ENCODE measurements at places on chromosomes 1 and 21.

GRCh38 chr1:102019530-102019929, 22.8 kb upstream of the OLFM3 start:
- no peak for DNase-seq

- DNase-seq: no peak
These were observed 4.3 kb upstream of the FHAD1 start for GRCh38 chr1:15242766-15243165.

GRCh38 chr1:214997685-214998084, 84.9 kb upstream of the KCNK2 start:
- DNase-seq: no peak

DNA sequence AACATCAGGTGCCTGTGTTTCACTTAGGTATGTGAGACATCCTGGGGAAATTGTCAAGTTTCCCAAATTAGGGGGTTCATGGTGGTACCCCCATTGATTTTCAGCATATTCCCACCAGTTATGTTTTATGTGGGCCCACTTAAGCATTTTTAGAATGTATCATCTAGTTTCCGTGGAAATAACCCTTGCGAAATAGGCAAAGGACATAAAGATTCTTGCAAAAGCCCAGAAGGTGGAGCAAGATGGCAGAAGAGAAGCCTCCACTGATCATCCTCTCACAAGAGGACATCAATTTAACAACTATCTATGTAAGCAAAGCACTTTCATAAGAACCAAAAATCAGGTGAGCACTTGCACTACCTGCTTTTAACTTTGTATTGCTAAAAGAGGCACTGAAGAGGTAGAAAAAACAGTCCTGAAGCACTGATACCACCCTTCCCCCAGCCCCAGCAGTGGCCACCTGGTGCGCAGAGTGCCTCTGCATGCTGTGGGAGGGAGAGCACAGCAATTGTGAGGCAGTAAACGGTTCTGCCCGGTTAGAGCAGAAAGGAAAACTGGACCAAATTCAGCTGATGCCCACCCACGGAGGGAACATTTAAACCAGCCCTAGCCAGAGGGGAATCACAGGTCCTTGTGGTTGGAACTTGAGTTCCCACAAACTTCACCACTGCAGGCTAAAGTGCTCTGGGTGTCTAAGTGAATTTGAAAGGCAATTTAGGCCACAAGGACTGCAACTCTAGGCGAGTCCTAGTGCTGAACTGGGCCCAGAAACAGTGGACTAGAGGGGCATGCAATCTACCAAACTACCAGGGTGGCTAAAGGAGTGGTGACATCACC, 23.2 kb downstream of the MCOLN2 start:
- no peak for DNase-seq

- DNase-seq: no peak
These were observed 44.8 kb upstream of the KIAA0040 start for GRCh38 chr1:175237389-175237788.

DNA sequence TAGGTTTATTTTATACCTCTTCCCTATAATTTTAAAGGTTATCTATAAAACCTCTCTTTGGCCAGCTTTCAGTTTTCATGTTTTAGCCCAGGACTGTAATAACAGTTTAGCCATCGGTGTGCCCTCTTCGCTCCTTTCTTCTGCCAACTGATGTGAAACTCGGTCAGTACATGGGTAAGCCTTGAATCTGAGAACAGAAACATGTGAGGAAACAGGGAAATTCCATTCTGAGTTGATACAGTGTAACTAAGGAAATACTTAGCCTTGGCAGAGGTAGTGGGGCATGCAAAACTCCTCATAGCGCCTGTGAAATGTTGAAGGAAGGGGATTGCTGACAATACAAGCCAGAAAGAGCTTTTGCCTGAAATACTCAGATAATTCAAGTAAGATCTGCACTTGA, 465.2 kb downstream of the NCAM2 start:
- no peak for DNase-seq

DNA sequence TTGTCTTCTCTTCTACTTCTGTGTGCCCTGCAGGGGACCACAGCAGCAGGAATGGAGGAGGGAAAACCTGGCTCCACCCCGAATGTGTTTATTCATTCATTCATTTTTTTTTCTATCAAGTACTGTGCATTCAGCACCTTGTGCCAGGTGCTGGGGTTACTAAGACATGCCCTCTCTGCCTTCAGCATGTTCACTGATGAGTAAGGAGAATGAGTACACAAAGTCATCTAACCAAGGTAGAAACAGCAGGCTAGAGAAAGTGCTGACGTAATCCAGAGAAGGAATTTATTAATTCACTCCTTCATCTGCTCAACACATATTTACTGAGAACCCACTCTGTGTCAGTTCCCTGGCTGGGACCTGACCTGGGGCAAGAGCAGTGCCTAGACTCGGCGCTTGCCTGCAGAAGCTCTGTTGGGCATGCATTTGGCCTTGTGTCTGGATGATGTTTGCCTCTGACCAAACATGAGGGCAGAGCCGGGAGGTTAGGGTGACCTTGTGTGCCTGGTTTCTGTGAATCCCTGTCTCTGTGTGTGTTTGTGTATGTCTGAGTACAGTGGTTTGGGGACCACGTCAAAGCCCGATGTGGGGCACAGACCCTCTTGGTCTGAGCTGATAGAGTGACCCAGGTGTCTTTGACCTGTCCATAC, 3.3 kb upstream of the MYOG start:
- DNase-seq: no peak

GRCh38 chr1:143661418-143662101, 310.2 kb downstream of the FAM72C start:
- no peak for DNase-seq

GRCh38 chr1:193251950-193252349, 65.5 kb upstream of the B3GALT2 start:
- DNase-seq: no peak

DNA sequence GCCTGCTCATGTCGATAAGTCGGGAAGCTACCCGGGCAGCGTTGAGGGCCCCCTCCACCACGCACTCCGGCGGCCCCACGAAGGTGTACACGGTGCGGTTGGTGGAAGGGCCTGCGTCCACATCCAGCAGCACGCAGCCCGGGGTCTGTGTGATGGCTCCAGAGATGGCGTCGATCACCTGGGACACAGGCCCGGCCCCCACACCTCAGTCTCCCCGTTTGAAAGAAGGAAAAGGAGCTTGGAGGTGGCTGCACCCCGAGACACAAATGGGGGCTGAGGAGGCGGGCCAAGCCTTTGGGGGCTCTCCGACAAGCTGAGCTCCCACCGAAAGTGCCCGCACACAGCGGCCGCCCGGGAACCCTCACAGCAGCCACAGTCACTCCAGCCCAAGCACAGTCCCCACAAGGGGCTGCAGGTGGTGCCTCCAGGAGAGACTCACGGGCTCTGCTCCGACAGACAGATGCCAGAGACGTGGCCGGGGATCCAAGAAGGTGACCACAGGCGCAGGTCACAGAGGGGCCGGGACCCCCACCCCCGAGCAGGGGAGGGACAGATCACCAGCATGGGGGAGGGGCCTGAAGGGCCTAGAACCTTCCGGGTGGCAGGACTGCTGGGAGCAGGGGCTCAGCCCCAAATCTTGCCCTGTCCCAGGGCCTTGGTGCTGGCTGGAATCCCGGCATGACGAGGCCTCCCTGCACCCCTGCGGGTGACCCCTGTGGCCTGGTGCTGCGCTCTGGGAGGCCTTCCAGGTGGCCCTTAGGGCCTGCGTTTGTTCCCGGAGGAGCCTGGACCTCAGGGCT, 1.0 kb downstream of the FTCD start:
- DNase-seq: no peak

DNA sequence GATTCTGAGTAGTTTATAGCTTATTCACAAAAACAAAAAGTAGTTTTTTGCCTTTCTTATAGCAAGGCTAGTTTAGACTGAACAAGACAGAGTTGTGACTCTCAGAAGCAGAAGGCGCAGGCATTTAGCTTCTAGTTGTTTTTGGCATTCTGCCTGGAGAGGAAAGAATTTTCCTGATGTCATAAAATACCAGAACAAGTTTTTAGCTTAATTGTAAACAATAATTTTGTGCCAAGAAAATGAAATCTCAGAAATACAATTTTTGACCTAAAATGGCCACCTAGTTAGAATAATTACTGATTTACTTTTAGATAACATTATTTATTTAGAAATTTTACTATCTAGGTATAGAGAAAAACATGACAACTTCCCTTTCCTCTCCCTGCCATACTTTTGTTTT, 1.0 kb downstream of the DNAJB4 start:
- DNase-seq: peak; percentile 36

- DNase-seq: no peak
These were observed 9.2 kb upstream of the TTC22 start for GRCh38 chr1:54810153-54810942.

GRCh38 chr1:228420968-228421826, 4.5 kb upstream of the TRIM17 start:
- no peak for DNase-seq

DNA sequence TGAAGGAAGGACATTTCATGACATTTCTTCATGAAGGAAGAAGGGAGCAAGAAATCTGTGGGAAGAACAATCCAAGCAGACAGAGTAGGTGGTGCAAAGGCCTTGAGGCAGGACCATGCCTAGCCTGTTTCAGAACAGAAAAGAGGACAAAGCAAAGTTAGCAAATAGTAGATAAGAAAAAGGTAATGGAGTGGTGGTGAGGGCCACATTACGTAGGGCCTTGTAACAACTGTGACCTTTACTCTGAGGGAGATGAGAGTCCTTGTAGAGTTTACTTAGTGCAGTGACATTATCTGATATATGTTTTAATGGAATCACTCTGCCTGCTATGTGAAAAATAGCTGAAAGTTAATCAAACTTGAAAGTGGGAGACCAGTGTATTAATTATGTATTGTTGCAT, 6.4 kb upstream of the TSNAX start:
- no peak for DNase-seq

DNA sequence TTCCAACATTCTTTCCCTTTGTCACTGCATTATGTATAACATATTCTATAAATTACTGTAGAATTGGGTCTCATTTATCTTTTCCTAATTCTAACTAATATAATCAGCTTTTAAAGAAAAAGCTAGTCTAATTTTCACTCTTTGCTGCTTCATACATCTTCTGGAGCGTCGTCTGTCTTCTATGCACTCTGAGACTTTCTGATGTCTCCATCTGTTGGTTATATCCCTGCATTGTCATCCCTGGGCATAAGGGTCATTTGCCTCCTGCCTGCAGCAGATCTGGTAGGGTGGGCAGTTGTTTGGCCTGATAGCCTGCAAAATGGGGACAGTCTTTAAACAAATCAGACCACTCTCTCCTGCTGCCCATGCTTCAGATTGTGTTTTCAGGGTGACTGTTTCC, 40.8 kb upstream of the DYNLT5 start:
- DNase-seq: no peak

DNA sequence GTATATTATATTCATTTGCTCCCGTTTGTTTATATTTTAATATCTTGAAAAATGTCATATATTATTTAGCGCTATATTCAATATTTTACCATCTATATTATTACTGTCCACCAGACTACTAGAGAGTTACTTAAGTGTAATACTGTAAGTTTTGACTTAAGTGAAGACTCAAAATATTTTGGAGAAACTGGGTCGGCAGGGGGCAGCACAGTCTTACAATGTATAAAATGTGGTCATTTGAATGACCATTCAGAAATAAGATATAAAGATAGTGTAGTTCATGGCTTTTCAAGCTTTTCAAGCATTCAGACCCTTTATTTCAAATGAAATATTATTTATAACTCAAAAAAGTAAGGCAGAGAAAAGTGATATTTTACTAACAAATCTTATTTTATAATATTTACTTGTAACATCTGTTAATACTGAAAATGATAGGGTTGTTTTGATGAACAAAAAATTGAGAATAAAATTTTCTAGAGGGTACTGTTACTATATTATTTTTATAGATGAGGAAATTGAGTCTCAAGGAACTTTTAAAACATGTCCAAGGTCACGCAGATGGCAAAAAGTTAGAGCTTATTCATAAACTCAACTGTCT, 89.0 kb upstream of the SERTAD4 start:
- no peak for DNase-seq

DNA sequence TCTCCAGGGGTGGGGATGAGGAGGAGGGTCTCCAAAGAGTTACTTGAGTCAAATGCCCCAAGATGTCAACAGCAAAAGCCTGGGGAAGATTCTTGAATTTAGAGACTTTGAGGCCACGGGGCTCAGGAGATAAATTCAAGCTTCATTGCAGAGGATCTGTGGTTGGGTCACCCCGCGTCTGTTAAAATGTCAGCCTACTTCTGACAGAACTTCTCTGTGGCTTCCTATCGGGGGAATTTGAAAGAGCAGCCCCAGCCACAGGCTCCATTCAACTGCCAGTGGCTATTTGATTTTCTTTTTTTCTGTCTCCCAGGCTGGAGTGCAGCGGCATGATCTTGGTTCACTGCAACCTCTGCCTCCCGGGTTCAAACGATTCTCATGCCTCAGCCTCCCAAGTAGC, 62.5 kb upstream of the EFHD2 start:
- DNase-seq: no peak

GRCh38 chr1:152188673-152189591, 29.9 kb upstream of the RPTN start:
- peak; percentile 13 for DNase-seq

DNA sequence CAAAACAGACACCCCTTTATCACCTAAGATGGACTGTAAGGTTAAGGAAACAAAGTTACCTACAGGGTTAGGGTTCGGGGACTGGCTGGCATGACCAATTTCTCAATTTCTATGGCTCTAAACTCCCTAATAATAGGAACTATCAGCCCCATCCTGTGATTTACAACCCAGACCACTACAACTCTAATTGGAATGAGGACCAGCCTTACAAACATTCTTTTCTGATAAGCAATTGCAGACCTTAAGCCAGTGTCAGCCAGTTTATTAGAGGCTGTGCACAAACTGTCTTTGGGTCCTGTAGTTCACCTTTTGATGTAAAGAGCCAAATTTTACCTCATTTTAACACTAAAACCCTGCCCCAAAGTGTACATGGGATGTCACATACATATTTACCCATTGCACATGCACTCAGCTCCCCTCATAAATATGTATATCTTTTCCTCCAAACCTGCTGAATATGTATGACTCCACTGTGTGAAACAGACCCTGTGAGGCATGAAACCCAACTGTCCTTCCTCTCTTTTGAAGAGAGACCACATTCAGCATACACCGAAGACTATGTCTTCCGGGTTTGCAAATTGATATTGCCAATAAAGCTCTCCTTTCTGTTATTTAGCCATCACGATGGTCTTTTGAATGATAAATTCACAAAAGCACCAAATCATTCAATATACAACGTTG, 7.3 kb upstream of the APP start:
- no peak for DNase-seq

DNA sequence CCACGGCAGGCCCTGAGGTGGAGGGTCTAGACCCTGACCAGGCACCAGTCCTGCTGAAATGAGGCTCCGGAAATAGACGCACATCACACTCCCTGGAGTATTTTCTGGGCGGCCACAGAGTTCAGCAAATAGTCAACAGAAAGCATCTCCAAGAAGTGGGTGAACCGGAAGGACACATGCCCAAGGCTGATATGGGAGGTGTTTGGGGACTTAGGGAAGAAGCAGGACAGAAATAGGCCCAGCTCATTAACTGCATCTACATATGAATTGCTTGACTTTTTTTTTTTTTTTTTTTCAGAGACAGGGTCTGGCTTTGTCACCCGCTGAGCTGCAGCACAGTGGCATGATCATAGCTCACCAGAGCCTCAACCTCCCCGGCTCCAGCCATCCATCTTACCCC, 36.5 kb upstream of the GPR157 start:
- DNase-seq: no peak
